ENCODE measurements at places on chromosomes 4 and X.

GRCh38 chrX:72280321-72280845 lies 3.3 kb upstream of the RPS4X start:
- DNase-seq: no peak

DNA sequence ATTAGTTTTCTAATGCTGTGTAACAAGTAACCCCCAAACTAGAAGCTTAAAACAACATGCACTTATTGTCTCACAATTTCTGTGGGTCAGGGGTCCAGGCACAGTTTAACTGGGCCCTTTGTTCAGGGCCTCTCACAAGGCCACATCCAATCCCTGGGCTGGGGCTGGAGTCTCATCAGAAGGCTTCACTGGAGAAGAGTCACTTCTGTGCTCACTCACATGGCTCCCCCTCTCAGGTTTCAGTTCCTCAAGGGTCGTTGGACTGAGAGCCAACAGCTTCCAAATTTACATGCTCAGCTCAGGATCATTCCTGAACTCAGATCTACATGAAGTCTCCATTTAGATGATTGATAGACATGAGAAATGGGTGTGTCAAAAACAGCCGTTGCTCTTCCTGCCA lies 77.1 kb downstream of the EVC start:
- no peak for DNase-seq

- no peak for DNase-seq
These were observed 54.9 kb downstream of the WDR19 start for GRCh38 chr4:39237179-39237578.

DNA sequence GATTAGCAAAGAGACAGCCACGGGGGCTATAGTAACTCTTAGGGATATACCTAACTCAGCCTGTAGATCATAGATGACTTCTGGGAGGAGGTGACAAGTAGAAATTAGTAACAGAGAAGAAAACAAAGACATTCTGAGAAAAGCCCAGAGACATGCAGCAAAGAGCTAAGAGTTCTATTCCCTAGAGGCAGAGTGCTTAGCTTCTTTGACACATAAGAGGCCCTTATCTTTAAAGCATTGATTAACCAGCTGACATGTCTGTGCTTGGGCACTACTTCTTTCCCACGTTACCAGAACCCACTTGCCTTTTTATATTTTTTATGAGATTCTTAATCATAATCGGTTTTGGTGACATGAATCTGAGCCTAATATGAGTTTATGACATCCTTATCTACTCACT lies 179.5 kb downstream of the GABRB1 start:
- no peak for DNase-seq

GRCh38 chr4:53039741-53040458 lies 177.8 kb downstream of the RASL11B start:
- no peak for DNase-seq

GRCh38 chr4:74531963-74532794 lies 87.2 kb downstream of the AREG start:
- no peak for DNase-seq

DNA sequence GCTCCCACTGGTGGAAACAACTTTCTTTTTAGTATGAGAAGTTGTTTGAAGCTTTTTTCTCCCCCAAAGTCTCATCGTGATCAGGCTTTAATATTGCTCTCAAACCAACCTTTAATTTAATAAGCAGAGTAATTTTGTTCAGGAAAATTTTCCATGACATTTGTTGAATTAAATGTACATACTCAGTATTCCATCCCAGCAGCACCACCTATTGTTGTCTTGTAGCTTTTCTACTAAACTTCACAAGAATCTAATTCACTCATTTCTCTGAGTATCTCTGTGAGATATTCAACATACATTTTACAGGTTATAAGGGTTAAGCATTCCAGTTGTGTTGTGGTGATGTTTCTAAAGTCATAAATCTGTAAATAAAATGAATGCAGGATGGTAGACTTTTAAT lies 218.3 kb upstream of the HAND2 start:
- DNase-seq: no peak

DNA sequence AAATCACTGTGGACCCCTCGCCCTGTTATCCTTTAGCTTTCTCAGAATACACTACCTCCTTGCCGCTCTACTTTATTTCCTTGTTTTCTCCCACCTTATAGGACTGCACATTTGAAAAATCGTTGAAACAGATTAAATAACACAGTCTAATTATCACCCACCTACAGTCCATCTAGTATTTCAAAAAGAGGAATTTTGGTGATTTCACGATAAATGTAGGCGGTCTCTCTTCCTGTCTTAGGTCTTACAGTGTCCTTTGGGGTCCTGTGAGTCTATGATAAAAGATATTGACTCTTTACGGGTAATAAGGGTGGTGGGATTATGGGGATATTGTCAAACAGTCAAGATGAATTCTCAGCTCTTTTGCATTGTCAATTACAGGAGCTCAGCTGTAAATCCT lies 2.4 kb upstream of the TBL1X start:
- no peak for DNase-seq

- DNase-seq: no peak
These were observed 95.1 kb upstream of the STIM2 start for GRCh38 chr4:26765515-26765914.

GRCh38 chr4:25209702-25210101 lies 24.1 kb upstream of the PI4K2B start:
- no peak for DNase-seq

All from activated T-helper 9 cell treated with anti-CD3 and anti-CD28 coated beads, Interleukin-2, amount 50 U/mL, for 16 hours (primary cell).